ENCODE measurements at places on chromosomes 16 and 17.

DNA sequence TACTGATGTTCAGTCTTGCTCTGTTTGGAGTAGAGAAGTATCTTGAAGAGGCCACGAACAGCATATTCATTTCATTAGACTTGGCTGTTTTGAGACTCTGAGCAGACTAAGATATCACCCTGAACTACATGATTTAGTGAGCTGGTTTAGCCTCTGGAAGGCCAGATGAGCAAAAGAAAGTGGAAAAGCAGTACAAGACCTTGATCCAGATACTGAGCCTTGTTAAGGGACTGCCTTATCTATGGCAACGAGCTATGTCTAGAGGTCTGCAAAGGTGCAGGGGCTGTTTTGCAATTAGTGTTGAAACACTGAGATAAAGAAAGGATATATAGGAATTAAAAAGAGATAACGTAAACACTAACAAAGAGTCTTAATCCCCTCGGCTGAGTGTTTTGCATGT is 231.4 kb downstream of the IRX3 start:
- no peak for DNase-seq

DNA sequence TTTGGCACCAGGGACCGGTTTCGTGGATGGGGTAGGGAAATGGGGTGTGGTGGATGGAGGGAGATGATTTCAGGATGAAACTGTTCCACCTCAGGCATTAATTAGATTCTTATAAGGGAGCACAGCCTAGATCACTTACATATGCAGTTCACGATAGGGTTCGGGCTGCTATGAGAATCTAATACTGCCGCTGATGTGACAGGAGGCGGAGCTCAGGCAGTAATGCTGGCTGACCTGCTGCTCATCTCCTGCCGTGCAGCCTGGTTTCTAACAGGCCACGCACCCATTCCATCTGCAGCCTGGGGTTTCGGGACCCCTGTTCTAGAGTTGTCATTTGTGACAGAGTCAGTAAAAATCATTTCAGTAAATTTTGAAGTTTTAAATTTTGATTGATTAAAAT is 99.7 kb downstream of the CHD9 start:
- no peak for DNase-seq

DNA sequence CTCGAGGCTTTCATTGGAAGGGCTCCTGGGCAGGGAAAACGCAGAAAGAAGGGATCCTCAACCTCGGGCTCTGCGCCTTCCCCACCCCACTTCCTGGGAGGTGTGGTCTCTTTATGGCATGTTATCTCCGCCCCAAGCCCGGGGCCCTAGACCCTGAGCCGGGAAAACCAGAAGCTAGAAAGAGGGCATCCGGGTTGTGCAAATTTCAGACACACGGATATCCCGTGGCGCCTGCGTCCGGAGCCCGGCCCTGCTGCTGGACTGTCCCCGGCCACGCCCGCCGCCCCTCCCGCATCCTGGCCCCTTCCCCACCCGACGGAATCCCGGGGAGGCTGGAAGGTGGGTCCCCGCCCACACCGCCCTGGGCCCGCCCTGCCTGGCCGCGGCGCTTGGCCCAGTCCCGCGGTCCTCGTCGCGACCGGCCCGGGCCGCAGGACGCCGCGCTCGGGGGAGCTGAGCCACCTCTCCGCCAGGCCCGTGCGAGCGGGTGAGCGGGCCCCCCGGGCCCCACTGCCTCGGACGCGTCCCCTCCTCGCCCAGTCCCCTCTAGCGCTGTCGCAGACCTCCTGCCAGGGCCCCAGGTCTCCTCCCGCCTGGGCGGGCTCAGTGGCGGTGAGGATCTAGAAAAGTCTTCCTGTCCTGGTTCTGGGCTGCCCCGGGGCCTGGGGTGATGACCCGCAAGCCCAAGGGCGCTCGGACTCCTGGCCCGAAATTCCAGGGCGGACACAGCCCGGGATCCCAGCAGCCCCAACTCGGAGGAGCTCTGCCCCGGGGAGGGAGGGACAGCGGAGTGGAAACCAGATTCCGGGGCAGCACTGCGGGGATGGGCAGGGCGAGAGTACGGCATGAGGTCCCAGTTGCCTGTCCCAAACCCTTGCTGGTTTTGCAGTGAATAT is at the start of gene SLC16A5:
Gene SLC16A5, plus strand, starts transcription at position 397 of the 896 bp plus-strand sequence. CDS start 5,683 bp downstream, outside the sequence.
- DNase-seq: peak; percentile 93

- DNase-seq: no peak
These were observed 4.8 kb downstream of the SRCIN1 start for GRCh38 chr17:38600906-38601305.

- DNase-seq: no peak
These were observed 6.2 kb upstream of the CBFA2T3 start for GRCh38 chr16:88983165-88983564.

DNA sequence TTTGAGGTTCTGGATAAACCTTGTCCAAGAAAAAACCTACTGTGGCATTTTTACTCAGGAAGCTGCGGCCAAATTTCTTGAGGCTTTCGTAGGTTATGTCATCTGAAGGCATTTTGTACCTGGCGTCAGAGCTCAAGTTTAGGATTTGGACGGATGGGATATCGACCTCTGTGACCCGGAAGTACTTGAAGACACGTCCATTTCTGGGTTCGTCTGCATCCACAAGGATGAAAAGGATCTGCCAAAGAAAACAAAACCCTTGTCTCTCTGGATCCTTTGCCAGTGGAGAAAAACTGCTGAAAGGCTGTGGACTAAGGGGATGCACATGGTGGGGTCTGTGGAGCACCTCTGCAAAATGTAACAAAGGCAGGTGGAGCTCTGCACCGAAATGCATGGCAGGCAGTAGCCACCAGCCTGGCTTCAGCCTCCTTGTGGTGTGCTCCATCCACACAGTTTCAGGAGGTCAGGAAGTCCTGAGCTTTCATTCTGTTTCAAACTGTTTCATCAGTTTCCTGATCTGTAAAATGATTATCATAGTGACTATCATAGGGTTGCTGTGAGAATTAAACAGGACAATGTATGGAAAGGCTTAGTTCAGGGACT is 17.0 kb upstream of the UMOD start:
- DNase-seq: no peak

DNA sequence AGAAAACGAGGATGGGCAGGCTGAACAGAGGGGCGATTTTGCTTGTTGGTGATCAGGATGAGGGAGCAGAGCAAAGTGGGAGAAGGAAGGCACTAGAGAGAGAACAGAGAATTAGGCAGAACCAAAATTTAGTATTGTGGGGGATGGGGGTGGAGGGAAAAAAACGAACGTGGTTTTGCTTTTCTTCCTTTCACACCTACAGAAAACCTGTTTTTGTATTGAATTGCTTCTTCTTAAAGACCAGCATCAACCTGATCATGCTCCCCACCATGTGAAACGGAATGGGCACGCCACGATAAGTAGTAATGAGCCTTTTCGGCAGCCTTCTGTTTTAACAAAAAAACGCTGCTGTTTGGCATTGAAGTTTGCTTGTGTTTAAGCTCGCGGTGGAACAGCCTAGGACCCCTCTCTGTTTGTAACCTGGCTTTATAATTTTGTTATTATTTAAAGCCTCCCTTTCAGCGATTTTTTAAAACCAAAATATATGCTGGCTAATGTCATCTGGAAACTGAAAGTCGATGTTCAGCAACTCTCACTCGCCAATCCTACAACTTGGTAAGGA is 36.8 kb downstream of the ERCC4 start:
- DNase-seq: no peak

DNA sequence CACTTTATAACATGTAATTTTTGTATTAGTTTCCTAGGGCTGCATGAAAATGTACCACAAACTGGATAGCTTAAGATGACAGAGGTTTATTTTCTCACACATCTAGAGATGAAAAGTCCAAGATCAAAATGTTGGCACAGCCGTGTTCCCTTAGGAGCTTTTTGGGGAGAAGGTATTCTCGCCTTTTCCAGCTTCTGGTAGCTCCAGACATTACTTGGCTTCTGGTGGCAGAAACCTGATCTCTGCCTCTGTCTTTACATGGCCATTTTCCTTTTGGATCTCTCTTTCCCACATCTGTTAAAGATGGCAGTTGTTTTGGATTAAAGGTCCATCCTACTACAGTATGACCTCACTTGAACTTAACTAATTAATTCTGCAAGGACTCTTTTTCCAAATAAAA is 885.7 kb upstream of the CDH8 start:
- no peak for DNase-seq

DNA sequence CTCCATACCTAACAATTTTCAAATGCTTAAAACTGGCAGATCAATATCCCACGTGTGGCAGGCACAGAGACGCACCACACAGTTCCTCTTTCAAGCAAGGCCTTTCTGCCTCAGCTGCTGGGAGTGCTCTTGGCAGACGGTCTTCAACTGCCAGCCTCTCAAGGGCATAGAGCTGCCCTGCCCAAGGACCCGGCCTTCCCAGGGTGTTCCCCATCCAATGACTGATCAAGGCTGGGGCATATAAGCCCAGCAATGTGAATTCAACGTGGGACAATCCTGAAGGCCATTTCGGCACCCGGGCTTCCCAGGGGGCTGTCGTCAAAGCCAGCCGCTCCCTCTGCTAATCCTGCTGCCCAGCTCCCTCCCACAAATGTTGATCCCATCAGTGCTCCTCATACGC is 107.1 kb downstream of the STX8 start:
- no peak for DNase-seq

- DNase-seq: peak; percentile 43
These were observed 103.9 kb downstream of the METRNL start for GRCh38 chr17:83183145-83183948.

DNA sequence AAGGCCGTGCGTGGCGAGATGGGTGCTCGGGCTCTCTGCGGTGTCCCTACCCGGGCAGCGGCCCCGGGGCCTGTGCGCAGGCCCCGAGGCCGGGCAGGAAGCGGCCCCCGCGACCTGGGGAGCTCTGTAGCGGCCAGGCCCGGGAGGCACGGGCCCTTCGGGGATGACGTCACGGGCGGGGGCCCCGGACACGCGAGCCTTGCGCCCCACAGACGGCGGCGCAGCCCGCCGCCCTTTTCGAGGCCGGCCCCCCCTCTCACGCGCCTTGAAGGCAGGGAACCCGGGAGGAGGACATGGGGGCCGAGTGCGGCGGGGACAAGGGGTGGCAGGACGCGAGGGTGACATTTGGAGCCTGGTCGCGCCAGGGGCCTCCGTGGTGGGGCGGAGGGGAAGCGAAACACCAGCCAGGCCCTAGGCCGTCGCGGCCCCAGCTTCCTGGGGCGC is 1.1 kb downstream of the RAI1 start:
- no peak for DNase-seq

GRCh38 chr17:15971098-15971678 is 26.3 kb downstream of the ADORA2B start:
- no peak for DNase-seq

GRCh38 chr16:87297918-87298631 is 19.1 kb downstream of the C16orf95 start:
- DNase-seq: peak; percentile 75

- DNase-seq: no peak
These were observed 67.0 kb downstream of the CACNG1 start for GRCh38 chr17:67111327-67111726.

DNA sequence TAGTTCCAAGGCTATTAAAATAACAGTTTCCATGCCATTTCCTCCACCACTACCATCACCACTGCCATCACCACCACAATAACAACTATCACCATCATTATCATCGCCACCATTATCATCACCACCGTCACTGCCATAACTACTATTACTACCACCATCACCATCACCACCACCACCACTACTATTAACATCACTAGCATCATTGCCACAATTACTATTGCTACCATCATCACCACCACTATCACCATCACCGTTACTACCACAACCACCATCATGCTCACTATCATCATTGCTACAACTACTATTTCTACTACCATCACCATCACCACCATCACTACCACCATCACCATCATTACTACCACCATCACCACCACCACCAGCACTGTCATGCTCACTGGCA is 185.9 kb upstream of the MAF start:
- DNase-seq: no peak

GRCh38 chr17:14038206-14038605 is 31.1 kb upstream of the COX10 start:
- DNase-seq: no peak

DNA sequence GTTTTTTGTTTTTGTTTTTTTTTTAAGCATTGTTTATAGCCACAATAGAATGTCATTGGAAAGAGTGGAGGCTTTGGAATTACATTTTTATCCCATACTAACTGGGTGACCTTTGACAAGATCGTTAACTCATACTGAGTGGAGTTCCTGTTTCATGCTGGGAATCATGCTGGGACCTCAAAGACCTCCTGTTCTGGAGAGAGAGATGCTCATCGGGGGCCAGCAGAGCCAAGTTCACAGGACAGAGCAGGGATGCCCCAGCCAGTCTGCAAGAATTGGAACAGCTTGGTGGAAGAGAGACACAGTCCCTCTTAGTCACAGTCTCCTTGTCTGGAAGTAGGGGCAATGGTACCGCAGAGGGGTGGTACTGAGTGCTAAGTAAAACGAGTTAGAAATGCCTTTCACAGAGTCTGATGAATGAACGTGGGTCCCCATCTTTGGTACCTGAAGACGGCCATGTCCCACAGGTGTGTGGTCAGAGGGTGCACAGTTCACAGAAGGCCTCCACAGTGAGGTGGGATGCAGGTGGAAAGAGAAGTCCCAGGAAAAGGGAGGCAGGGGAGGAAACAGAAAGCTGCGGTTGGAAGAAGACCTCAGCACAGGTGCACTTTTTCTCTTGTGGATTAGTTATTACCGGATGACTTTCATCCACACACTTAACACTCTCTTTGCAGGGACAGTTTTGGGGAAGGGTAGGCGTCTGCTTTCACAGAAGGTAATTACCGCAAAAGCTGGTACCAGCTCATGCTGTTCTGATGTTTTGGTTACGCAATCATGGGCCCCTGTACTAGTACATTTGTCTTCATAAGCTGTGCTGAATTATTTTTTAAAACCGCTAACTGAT is 147.8 kb downstream of the PRKCA start:
- no peak for DNase-seq

GRCh38 chr17:48578616-48579470 is 693 bp upstream of the HOXB4 start:
- no peak for DNase-seq

DNA sequence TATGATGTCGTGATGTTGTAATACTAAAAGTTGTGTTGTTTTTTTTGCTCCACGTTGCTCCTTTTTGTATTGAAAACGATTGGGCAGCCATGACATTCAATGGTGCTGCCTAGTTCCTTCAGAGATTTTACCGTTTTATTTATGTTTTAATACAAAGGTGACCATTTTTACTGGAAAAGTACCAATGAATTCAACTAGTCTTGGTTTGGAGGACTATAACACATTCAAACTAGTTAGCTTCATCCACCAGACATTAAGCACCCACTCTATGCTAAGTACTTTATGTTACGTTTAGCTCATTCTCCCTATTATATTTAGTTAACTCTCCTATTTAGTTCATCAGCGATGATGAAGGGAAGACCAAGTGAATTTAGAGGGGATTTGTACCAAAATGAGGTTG is 116.6 kb upstream of the TBX2 start:
- no peak for DNase-seq

GRCh38 chr17:78748730-78749317 is 33.2 kb downstream of the CYTH1 start:
- no peak for DNase-seq

- no peak for DNase-seq
These were observed 274.9 kb downstream of the CDH11 start for GRCh38 chr16:64846966-64847365.
